ENCODE measurements at places on chromosomes 4 and X.

GRCh38 chr4:156642161-156642560, 329.4 kb downstream of the PDGFC start:
- no peak for DNase-seq

- DNase-seq, result no peak
Observed at GRCh38 chr4:124173912-124174311, 538.6 kb downstream of the ANKRD50 start.

DNA sequence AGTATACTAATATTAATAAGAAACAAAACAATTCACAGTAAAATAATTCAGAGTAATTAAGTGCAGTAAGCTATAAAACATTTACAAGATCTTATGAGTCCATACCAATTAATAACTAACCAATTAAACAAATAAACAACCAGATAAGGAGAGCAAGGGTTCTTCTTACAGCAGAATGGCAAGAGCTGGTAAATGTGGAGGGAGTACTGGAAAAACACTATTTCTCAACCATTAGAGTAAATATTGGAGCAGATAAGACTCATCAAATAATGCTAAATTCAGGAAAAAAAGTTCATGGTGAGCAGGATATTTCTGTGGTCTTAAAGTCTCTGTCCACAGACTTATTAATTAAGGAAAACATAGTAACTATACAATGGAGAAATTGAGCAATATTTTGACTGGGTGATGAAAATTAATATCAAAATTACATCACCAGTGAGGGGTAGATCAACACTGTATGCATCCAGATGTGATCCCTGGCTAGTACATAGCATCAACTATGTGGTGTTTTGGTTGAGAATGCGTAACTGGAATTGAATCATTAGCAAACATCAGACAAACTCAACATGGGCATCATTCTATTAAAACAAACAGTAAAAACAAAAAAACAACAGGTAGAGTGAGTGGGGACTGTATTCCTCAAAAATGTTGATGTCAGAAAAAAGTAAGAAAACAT, 1376.7 kb downstream of the PCDH19 start:
- no peak for DNase-seq

DNA sequence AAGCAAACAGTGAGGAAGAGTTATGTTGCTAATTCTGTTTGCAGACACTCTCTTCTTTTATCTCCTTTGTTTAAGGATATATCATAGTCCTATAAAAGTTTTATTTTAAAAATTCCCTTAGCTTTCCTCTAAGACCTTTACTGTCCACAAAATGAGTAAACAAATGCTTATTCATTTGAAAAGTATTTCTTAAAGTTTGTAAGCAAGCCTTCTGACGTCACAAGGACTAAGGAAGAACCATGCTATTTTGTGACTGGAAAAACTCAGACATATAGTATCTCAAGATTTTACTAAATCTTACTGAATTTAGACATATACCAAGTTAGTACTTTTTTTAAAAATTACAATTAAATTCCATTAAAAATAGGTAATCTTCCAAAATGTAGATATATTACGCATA, 5.2 kb upstream of the RBMXL3 start:
- DNase-seq, result no peak

DNA sequence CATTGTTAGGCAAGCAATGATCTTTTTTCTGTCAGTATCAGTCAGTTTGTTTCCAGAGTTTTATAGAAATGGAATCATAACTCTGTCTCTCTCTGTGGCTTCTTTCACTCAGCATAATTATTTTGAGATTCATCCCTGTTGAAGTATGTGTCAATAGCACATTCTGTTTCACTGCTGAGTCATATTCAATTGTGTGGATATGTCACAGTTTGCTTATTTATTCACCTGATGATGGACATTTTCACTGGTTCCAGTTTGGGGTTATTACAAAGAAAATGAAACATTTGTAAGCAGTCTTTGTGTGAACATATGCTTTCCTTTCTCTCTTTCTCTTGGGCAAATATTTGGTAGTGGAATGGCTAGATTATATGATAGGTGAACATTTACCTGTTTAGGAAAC, 10.2 kb upstream of the ZNF718 start:
- DNase-seq, result no peak

- DNase-seq, result no peak
Observed at GRCh38 chrX:15160558-15161095, 109.3 kb downstream of the ASB9 start.

- DNase-seq, result no peak
Observed at GRCh38 chr4:145736241-145736831, 56.4 kb downstream of the C4orf51 start.

GRCh38 chr4:175071123-175071522, 153.0 kb downstream of the ADAM29 start:
- DNase-seq, result no peak

DNA sequence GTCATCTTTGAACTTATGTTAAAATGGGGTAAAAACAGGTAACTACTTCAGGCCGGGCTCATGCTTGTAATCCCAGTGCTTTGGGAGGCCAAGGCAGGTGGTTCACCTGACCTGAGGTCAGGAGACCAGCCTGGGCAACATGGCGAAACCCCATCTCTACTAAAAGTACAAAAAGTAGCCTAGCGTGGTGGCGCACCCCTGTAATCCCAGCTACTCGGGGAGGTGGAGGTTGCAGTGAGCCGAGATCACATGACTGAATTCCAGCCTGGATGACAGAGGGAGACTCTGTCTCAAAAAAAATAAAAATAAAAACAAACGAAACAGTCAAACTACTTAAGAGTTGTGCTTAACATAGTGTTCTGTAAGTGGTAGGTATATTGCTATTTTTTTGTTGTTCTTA, 2.5 kb downstream of the DDX3X start:
- no peak for DNase-seq

DNA sequence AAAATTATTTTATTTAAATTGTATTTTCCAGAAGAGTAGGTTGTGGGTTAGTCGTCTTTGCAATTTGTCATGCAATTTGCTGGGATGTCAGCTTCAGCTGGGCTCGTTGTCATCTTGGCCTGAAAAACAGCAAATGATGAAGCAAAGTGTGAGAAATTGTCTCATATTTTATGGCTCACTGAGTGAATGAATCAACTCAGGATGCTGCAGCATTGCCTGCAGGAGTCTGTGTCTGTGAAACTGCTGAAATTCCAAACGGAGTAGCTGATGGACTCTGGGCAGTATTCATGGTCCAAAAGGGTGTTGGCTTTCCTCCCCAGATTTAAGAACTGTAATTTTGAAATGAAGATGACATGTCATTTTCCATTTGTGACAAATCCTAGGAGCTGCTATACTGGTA, 37.2 kb downstream of the CXCL8 start:
- no peak for DNase-seq

GRCh38 chrX:69192603-69193002, 27.4 kb upstream of the PJA1 start:
- no peak for DNase-seq

DNA sequence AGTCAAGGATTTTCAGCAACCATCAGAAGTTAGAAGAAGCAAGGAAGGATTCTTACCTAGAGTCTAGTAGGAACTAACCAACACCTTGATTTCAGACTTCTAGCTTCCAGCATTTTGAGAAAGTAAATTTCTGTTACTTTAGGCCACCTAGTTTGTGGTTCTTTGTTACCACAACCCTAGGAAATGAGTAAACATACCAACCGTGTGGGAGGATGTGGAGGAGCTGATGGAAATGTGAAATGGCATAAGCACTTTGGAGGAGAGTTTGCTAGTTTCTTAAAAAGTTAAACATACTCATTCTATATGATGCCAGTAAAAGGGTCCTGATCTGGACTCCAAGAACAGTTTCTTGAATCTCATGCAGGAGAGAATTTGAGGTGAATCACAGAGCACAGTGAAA, 679.4 kb downstream of the PDHA2 start:
- no peak for DNase-seq

GRCh38 chr4:2335729-2336101, 73.8 kb upstream of the MXD4 start:
- DNase-seq, result no peak
